Muscle of leg (tissue), 16 donors: ENCODE measurements at places on chromosomes 1 and 21. TPM values are rescaled to one million over a fixed set of nuclear protein-coding genes. Genes with fewer than 3 reads are reported as not detected.

LPAR3 gene
- 0.13 TPM for total RNA-seq

RHD gene
- 0.35 TPM for total RNA-seq

OVAAL gene
- not detected for total RNA-seq

FNDC10 gene
- 0.62 TPM for total RNA-seq

CACHD1 gene
- total RNA-seq, result 14.1 TPM

KRTAP12-1 gene
- not detected for total RNA-seq

CSMD2 gene
- total RNA-seq, result 0.27 TPM

FMOD gene
- total RNA-seq, result 258 TPM

TSPEAR gene
- 0.04 TPM for total RNA-seq

CFHR1 gene
- 0.53 TPM for total RNA-seq

SPRR1B gene
- total RNA-seq, result not detected

PRKCZ gene
- 6.0 TPM for total RNA-seq

TENT5C gene
- total RNA-seq, result 6.6 TPM

TGFB2 gene
- total RNA-seq, result 37.2 TPM

CLCA1 gene
- total RNA-seq, result not detected

HCN3 gene
- total RNA-seq, result 1.6 TPM

CLEC20A gene
- total RNA-seq, result 0.04 TPM

B3GALT5 gene
- 0.27 TPM for total RNA-seq

SPRR1A gene
- not detected for total RNA-seq

S100A7 gene
- total RNA-seq, result not detected

SPRR2B gene
- not detected for total RNA-seq

FMN2 gene
- 0.27 TPM for total RNA-seq

CATSPERE gene
- 1.1 TPM for total RNA-seq
